ENCODE measurements at places on chromosomes 2 and 18. TPM values are rescaled to one million over a fixed set of nuclear protein-coding genes. Genes with fewer than 3 reads are reported as not detected.
A peak's percentile ranks its signal among the peaks of the same experiment; 100 is the strongest.

DNA sequence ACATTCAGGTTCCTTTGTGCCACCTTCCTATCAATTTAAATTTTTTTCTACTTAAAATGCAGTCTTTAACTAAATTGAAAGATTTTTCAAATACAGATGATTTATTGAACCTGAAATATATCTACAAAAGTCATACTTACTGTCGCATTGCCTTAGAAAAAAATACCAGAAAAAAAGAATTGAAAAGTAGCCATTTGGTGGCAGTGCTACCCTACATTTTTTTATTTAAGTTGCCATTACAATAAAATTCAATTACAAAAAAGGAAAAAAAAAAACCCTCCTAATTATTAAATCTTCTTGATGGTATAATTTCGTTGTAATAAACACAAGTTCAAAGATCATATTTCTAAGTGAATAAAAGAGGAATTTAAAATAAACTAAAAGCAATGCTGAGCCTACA lies 43.4 kb downstream of the DSC3 start:
- H3K4me1 ChIP-seq, result peaks cover 3% of the 10 kb centered on the region
- H3K36me3 ChIP-seq, result no peaks in the 10 kb centered on the region
- H3K27me3 ChIP-seq, result peaks cover 14% of the 10 kb centered on the region
- DNase-seq, result no peak
- no peak overlapping the region for H3K4me3 ChIP-seq

Gene TANK
- 33.5 TPM for total RNA-seq

Gene ZNF407
- 18.4 TPM for total RNA-seq

Gene CXCR2
- total RNA-seq, result not detected

DNA sequence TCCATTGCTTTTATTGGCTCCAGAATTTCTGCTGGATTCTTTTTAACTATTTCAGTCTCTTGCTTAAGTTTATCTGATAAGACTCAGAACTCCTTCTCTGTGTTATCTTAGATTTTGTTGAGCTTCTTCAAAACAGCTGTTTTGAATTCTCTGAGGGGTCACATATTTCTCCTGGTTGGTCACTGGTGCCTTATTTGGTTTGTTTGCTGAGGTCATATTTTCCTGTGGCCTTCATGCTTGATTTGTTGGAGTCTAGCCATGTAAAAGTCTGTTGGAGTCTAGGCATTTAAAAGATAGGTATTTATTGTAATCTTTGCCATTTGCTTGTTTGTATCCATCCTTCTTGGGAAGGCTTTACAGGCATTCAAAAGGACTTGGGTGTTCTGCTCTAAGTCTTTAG lies 398.7 kb downstream of the DSEL start:
- no peaks in the 10 kb centered on the region for H3K27me3 ChIP-seq
- no peak overlapping the region for H3K27ac ChIP-seq
- H3K4me3 ChIP-seq, result no peak overlapping the region
- H3K36me3 ChIP-seq, result no peaks in the 10 kb centered on the region

- peak overlapping the region; percentile 82 for H3K4me3 ChIP-seq
- H3K36me3 ChIP-seq, result no peaks in the 10 kb centered on the region
- peak; percentile 15 for DNase-seq
- H3K27ac ChIP-seq, result peak overlapping the region; percentile 81
These were observed 615 bp downstream of the ADNP2 start for GRCh38 chr18:80109676-80110078.

DNA sequence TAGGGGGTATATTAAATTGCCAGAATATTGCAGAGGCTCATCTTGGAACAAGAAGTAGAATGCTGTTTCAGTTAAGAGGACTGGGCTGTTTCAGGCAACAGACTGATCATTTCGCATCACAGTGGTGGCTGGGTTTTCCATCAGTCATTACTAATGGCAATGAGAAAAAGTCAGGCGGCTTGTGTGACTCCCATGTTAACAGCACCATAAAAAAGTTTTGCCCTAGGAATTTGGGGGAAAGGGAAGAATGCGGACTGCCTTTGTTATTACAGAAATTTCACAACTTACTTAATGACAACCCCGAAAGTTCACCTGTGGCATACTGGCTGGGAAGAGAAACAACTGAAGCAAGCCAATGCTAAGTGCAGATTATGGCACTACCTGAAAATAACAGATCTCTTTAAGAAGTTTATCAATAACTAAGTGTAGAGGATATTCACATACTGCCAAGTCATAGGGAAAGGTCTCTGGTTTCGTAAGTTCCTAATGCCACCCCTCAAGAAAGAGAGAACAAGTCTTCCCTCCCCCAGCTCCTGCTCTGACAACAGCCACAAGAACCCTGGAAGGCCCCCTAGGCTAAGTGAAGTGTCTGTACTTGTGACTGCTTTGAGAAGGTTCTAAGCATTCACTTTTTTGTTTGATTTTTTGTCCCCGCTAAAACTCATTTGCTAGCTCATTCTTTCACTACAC lies 40.5 kb upstream of the AP1S3 start:
- H3K4me3 ChIP-seq, result no peak overlapping the region
- peaks cover 28% of the 10 kb centered on the region for H3K36me3 ChIP-seq
- no peaks in the 10 kb centered on the region for H3K27me3 ChIP-seq
- peaks cover 3% of the 10 kb centered on the region for H3K4me1 ChIP-seq
- DNase-seq, result no peak

DNA sequence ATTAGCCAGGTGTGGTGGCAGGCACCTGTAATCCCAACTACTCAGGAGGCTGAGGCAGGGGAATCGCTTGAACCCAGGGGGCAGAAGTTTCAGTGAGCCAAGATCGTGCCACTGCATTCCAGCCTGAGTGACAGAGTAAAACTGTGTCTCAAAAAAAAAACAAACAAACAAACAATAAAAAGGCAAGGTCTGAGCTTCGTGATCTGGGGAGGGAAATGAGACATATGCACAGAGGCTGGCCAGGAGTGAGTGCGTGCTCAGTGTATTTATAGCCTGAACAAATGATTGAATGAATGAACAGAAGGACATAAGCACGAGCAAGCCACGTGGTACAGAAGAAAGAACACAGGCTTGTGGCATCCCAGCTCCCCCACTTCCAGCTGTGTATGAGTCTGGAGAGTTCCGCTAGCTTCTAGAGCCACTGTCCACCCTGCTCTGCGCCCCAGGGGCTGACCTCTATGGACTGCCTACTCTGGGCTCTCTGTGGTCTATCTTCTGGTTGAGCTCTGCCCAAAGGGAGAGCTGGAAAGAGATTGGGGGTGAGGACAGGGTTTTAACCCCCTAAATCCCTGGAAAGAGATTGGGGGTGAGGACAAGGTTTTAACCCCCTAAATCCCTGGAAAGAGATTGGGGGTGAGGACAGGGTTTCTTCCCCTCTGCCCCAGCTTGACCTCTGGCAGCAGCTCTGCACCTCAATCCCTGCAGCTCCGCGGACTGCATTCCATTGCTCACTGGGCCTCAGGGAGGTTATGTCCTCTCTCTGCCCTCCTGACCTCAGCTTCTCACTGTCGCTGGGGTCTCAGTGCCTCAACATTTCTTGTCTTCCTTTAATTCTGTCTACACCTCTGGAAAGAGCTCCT lies 11.0 kb upstream of the ROCK2 start:
- H3K36me3 ChIP-seq, result no peaks in the 10 kb centered on the region
- no peak overlapping the region for H3K4me3 ChIP-seq
- no peak for DNase-seq
- H3K27me3 ChIP-seq, result peaks cover 57% of the 10 kb centered on the region
- H3K4me1 ChIP-seq, result peaks cover 19% of the 10 kb centered on the region

GRCh38 chr18:35861367-35862118 lies 110.9 kb upstream of the RMP24 start:
- no peak for DNase-seq
- no peaks in the 10 kb centered on the region for H3K27me3 ChIP-seq
- peaks cover 8% of the 10 kb centered on the region for H3K4me1 ChIP-seq
- H3K36me3 ChIP-seq, result no peaks in the 10 kb centered on the region
- H3K4me3 ChIP-seq, result no peak overlapping the region
- H3K27ac ChIP-seq, result peak overlapping the region; percentile 50

- no peak overlapping the region for H3K27ac ChIP-seq
- no peak overlapping the region for H3K4me3 ChIP-seq
- no peak for DNase-seq
- H3K27me3 ChIP-seq, result no peaks in the 10 kb centered on the region
- peaks cover 19% of the 10 kb centered on the region for H3K4me1 ChIP-seq
These were observed 12.4 kb upstream of the CRYGA start for GRCh38 chr2:208175840-208176153.

Gene CCDC74A
- total RNA-seq, result 11.8 TPM

- H3K27me3 ChIP-seq, result no peaks in the 10 kb centered on the region
- H3K4me1 ChIP-seq, result peaks cover 8% of the 10 kb centered on the region
- H3K4me3 ChIP-seq, result no peak overlapping the region
- DNase-seq, result no peak
- H3K27ac ChIP-seq, result no peak overlapping the region
These were observed 12.4 kb downstream of the PDIA6 start for GRCh38 chr2:10800163-10800562.

Gene APOB
- total RNA-seq, result 22.2 TPM

DNA sequence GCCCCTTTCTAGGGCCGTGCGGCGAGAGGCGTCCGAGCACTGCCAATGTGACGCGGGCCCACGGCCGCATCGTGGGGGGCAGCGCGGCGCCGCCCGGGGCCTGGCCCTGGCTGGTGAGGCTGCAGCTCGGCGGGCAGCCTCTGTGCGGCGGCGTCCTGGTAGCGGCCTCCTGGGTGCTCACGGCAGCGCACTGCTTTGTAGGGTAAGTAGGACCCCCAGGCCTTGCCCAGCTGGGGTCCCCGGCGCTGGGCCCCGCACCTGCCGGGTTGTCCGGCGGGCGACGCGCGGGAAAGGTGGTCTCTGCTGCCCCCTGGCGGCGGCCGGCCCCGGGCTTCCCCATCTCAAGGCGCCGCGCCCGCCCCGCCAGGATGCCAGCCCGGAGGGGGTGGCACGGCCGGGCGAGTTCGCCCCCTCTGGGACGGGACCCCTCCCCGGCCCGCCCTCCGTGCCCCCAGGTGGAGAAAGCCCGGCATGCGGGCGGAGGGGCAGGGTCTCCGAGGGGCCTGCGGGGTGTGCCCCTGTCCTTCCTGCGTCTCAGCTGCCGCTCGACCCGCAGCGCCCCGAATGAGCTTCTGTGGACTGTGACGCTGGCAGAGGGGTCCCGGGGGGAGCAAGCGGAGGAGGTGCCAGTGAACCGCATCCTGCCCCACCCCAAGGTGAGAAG lies 1.9 kb downstream of the PRSS56 start:
- DNase-seq, result peak; percentile 71
- H3K4me3 ChIP-seq, result no peak overlapping the region
- H3K27ac ChIP-seq, result no peak overlapping the region
- H3K4me1 ChIP-seq, result peaks cover 1% of the 10 kb centered on the region
- no peaks in the 10 kb centered on the region for H3K36me3 ChIP-seq

DNA sequence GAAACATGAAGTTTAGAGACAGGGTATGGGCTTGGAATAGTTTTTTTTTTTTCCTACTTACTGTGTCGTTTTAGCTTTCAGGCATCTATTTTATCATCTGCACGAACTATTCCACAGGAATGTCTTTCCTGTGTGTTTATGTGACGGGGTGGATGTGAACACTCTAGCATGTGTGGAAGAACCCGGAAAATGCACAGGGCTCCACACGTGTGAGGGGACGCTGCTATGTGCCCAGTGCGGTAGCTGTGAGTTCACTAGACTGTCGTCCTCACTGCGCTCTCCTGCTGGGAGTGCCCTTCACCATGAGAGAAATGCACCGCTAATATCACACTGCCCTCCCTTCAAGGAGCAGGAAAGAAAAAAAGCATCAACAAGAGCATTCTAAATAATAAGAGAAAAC lies 250.8 kb upstream of the PXDN start:
- H3K4me3 ChIP-seq, result no peak overlapping the region

Gene BCL2
- 3.8 TPM for total RNA-seq
